ENCODE measurements at places on chromosomes 11 and 22.

DNA sequence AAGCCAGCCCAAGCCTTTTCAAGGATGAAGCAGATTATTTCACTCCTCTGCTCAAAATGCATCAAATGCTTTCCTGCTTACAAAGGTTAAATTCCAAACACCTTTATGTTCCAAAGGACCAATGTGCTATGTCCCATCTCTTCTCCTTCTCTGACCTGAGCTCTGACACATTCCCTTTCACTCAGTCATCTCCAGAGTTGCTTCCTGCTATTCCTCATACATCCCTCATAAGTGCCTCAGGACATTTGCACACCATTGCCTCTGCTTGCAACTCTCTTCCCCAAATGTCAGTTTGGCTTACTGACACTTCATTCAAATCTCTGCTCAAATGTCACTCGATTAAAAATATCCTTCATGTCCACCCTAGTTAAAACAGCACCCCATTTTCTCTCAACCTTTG, 53.3 kb upstream of the BMAL1 start:
- DNase-seq: no peak

GRCh38 chr11:123321636-123322035, 108.4 kb upstream of the GRAMD1B start:
- no peak for DNase-seq

- DNase-seq: no peak
These were observed 27.3 kb downstream of the FAM168A start for GRCh38 chr11:73570415-73571114.

- no peak for DNase-seq
These were observed 11.1 kb downstream of the NUMA1 start for GRCh38 chr11:72069200-72069599.

DNA sequence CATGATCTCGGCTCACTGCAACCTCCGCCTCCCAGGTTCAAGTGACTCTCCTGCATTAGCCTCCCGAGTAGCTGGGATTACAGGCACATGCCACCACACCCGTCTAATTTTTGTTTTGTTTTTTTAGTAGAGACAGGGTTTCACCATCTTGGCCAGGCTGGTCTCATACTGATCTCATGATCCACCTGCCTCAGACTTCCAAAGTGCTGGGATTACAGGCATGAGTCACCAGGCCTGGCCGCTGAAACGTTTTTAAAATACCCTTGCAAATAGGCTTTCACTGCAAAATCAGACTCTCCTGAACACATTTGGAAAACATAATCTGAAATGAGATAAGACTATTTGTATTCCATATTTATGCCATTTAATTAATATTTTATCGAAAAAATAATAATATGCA, 826.1 kb upstream of the CNTN5 start:
- no peak for DNase-seq

DNA sequence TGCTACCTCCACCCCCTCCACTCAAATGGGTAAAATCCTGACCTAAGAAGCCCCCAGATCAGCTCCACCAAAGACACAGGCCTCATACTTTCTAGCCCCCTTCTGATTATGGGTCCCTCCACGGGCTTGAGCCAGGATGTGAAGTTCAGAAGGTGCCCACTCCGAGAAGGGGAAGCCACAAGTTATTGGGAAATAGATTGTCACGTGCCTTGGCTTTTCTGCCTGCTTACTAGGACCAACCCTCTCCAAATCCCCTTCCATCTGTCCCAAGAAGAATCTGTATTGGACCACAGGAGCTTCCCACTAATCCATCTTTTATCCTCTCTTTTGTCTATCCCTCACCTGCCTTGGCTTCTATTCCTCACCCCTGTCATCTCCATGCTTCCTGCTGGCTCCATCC, 3.0 kb upstream of the NRGN start:
- no peak for DNase-seq

GRCh38 chr22:42939451-42939881, 75.5 kb downstream of the PACSIN2 start:
- no peak for DNase-seq

DNA sequence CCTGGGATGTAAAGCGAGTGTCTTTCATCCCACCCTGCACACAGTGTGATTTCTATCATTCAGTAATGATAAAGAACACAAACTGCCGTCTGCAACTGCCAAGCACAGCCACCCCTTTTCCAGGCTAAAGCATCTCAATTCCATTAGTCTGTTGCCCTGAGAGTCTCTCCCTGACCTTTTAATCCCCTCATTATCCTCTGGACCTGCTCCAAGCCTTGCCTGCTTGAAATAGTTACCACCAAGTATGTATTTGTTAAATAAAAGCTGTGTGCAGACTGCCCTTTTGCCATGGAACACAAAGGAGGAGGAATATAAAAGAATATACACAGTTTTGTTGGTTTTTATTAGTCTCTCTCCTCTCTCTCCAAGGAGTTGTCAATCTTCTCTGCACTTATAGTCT, 13.0 kb downstream of the GRAP2 start:
- DNase-seq: no peak

- no peak for DNase-seq
These were observed 9.3 kb upstream of the LRP5 start for GRCh38 chr11:68303083-68303482.

DNA sequence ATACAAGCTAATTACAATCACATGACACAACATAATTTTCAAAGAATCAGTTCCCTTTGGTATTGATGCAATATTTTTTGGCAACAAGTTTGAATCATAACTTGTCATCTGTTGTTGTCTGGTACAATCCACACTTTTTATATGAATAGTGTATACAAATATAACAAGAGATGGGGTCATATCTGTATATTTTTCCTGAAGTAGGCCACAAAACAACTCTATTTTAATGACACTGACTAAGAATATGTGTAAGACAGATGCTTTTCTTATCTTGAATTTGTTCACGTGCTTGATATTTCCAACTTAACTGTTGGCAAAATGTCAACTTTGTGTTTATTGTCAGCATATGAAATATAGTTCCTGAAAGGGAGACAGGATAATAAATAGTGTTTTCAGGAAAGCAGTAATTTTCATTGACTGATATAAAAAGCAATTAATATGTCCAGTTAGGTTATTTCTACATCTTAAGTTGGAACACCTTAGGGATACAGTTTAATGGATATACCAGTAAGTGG, 27.9 kb downstream of the NOX4 start:
- no peak for DNase-seq

DNA sequence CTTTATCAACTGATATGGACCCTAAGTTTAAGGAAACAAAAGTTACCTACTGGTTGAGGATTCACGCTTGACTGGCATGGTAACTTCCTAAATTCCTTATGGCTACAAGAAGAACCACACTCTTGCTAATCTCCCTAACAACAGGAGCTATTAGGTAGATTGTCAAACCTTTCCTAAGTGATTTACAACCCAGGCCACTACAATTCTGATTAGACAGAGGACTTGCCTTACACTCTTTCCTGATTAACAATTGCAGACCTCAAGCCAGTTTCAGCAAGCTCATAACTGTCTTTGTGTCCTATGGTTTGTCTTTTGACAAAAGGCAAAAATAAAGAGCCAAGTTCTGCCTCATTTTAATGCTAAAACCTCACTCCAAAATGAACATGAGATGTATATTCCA, 16.3 kb downstream of the OR52K2 start:
- no peak for DNase-seq

DNA sequence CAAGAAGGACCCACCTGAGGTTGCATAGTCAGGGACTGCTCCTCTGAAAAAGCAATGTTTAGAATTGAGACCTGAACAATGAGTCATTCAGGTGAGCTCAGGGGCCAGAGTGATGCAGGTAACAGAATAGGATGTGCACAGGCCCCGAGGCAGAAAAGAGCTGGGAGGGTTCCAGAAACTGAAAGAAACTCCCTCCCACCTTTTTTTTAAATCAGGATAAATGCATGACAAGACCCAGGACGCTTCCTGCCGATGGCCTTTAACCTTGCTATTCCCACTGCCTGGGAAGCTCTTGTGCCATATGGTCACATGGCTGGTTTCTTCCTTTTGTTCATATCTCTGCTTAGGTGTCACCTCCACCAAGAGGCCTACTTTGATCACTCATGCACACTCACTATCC, 214.2 kb upstream of the ZBED5 start:
- no peak for DNase-seq

GRCh38 chr11:69280451-69280850, 13.5 kb upstream of the MYEOV start:
- DNase-seq: no peak

DNA sequence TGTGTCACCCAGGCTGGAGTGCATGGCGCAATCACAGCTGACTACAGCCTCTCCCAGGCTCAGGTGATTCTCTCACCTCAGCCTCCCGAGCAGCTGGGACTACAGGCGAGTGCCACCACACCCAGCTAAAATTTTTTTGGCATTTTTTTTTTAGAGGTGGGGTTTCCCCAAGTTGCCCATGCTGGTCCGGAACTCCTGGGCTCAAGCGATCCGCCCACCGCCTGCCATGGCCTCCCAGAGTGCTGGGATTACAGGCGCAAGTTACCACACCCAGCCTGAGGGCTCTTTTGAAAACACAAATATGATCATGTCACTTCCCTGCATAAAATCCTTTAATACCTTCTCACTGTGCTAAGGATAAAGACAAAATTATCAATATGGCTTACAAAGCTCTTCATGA, 88.1 kb downstream of the MAML2 start:
- DNase-seq: no peak

- DNase-seq: no peak
These were observed 35.8 kb downstream of the GRIK4 start for GRCh38 chr11:120547316-120547715.

DNA sequence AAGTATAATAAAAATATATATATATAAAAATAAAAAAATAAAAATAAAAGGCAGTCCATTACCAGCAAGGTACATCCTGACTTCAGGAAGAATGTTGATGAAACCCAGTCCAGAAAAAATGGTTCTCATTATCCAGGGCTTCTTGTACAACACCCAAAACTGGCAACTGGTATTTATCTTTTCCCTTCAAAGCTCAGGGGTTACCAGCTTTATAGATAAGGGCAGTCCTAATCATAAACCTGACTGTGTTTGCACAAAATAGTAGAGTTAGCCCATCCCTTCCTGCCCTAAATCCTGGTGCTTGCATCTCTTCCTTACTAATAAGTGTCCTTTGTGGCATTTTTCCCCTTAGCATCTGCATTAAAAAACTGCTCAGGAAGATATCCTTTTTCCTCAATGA, 97.5 kb downstream of the CSTPP1 start:
- no peak for DNase-seq

GRCh38 chr22:49752598-49753091, 75.0 kb downstream of the BRD1 start:
- no peak for DNase-seq

DNA sequence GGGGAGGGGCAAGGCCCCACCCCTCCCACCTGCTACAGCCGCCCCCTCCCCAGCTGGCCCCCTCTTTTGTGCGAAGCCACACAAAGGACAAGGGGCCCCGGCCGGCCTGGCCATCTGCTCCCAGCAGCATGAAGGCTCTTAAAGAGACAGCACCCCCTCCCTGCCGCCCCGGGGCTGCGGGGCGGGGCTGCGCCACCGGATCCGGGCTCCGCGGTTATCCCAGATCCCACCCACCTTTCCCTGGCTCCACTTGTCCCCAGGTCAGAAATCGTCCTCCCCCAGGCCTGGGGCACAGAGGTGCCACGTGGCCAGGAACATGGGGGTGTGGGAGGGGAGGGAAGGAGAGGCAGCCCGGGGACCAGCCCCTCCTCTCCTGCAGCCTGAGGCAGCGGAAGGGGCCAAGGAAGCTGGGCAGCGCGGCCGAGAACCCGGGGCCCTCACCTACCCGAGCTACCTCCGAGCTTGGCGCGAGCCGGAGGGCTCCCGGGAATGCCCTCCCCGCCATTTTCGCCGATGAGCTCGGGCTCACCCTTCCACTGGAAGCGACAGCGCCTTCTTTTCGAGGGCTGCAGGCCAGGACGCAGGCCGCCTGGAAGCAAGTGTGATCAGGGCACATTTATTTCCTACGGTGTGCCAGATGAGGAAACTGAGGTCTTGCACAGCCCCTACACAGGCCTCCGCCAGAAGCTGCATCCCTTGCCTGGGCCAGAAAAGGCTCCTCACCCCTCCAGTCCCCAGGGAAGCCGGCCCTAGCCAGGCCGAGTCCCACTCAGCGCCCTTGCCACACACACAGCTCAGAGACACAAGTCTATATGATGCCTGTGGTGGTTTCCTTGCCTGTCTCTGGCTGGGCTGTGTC, 2.5 kb upstream of the RCOR2 start:
- DNase-seq: no peak

DNA sequence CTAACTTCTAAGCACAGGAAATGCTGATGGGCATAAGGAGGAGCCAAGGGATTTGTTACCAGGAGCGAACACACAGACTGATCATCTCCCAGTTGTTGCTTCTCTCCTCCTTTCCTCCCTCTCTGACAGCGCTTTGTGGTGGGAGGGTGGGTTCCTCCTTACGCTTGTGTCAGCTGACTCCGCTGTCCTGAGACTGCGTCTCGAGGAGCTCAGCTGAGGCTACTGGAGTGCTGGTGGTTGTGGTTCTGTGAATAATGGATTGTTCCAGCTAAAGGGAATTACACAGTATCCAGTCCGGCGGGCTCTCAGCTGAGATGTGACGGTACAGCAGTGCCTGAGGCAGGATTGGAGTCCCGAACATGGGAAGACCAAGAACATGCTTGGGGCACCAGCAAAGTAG, 113.4 kb downstream of the CTNND1 start:
- DNase-seq: no peak

DNA sequence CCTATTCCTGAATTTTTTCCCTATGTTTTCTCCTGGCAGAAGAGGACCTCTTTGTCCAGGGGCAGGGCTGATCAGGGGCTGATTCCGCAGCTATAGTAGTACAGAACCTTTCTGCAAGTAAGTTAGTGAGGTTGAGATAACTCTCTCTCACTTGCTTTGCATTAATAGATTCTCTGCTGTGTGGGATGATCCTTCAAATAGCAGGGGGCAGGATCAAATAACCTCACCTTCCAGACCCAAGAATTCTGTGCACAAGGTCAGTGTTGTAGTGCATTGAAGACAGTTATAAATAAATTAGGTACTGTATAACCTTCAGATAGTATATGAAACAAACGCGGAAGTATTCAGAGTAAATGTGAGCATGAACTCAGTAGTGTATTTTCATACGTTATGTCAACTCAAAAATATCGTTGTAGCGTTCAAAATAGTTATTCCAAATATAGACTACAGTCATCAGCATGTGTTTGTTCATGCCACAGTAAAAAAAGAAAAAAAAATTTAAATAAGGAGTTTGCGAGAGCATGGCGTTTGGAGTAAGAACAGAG, 278 bp downstream of the MMP26 start:
- DNase-seq: no peak

- DNase-seq: no peak
These were observed 2.2 kb downstream of the RNF185 start for GRCh38 chr22:31162015-31162765.

GRCh38 chr22:50713008-50713385, 25.0 kb upstream of the ACR start:
- no peak for DNase-seq

GRCh38 chr11:43459246-43459645, 100.5 kb downstream of the TTC17 start:
- no peak for DNase-seq

DNA sequence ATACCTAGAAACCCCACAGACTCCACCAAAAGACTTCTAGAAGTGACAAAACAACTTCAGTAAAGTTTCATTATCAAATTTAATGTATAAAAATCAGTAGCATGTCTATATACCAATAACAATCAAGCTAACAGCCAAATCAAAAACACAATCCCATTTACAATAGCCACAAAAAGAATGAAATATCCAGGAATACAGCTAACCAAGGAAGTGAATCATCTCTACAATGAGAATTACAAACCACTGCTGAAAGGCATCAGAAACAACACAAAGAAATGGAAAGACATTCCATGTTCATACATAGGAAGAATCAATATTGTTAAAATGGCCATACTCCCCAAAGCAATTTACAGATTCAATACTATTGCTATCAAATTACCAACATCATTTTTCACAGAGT, 46.0 kb downstream of the PRCP start:
- DNase-seq: no peak

Data from effector CD4-positive, alpha-beta T cell (primary cell).